Head of caudate nucleus (tissue), 42 donors: ENCODE measurements at places on chromosomes 6 and 20.
A peak's percentile ranks its signal among the peaks of the same experiment; 100 is the strongest.

DNA sequence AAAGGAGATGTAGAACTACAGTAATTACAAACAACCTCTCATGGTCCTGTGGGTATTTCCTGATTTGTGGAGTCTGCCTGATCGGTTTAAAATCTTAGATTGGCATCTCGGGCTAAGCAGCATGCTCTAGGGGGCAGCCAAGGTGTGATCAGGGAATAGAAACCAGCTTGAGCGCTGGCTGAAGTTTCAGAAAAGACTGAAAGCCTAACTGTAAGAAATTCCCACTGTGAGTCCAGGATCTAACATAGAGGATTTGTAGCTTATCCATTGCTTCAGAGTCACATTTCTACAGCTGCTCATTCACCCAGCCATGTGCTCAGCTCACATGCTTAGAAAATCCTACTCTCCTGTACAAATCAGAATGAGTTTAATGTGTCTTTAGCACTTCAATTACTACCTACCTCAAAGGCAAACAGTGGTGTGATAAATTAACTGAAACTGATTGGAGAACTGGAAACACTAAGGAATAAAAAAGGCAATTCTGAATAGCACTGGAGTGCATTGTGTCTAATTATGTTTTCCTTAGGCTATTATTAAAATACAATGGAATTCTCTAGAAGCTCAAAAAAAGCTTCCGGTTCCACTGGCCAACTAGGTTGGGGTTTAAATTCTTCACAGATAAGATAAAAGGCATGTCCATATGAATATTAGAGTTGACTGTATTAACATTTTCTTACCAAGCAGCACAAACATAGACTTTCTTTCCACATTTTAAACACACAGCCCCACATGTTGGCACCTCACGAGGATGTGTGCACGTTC is 73.8 kb upstream of the MPC1 start:
- peak; percentile 35 for DNase-seq

DNA sequence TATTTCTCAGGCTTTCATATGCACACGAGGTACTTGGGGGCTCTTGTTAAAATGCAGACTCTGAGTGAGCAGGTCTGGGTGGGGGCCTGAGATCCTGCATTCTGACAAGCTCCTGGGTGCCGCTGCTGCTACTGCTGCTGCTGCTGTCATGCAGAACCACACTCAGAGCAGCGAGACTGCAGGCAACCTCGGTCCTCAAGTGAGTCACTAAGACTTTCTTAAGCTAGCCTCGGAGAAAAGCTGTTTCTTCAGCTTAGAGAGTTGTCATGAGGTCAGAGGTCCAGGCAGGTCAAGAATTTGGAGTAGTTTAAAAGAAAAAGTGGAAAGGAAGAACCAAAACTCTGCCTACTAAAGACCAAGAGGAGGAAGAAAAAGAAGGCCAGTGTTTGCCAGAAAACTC is 92.9 kb downstream of the SPTLC3 start:
- DNase-seq: no peak

GRCh38 chr6:31734821-31735406 is 1.4 kb downstream of the CLIC1 start:
- DNase-seq: no peak

DNA sequence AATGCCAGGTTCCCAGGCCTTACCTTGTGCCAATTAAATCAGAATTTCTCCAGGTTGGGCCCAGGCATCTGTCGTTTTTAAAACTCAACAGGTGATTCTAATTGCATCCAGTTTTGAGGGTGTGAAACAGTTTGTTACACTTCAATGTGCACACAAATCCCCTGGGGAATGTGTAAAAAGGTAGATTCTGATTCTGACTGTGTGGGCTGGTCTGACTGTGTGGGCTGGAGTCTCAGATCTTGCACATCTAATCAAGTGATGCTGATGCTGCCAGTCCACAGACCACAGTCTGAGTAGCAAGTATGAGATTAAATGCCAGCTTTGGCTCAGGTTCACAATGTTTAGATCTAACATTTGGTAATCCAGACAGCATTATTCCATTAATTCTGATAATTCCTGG is 12.5 kb upstream of the ETV7 start:
- no peak for DNase-seq

DNA sequence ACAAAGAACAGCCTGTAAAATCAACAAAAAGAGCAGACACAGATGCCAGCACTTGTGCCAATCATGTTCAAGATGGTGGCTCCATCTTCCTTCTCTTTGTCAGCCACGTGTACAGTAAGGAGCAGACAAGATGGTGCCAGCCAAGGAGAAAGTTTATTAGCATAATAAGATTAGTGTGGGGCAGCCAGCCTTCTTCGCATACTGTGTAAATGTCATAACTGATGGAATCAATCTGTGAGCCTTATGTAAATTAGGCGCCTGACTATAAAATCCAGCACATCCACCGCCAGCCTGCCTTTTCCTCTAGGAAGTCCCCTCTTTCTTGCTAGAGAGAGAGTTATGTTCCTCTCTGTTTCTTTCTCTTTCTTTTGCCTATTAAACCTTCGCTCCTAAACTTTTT is 99.7 kb upstream of the RALGAPA2 start:
- no peak for DNase-seq

DNA sequence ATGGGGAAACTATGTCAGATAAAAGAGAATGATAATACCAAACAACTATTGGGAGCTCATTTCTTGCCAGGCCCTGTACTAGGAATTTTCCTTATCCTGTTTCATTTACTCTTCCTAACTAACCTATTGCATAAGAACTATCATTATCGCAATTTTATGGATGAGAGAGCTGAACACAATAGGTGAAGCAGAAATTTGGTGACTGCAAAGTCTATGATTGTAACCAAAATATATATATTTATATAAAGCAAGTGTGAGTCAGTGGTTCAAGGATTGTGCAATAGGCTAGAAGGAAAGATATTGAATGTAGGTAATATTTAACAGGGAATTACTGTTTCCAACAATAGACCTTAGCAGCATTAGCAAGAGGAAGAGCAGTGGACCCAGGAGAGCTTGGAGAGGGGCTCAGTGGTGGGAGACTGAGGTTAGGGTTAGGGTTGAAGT is 181.1 kb upstream of the TENT5A start:
- DNase-seq: no peak

- DNase-seq: peak; percentile 73
These were observed 999 bp downstream of the THBS2 start for GRCh38 chr6:169252505-169253189.

DNA sequence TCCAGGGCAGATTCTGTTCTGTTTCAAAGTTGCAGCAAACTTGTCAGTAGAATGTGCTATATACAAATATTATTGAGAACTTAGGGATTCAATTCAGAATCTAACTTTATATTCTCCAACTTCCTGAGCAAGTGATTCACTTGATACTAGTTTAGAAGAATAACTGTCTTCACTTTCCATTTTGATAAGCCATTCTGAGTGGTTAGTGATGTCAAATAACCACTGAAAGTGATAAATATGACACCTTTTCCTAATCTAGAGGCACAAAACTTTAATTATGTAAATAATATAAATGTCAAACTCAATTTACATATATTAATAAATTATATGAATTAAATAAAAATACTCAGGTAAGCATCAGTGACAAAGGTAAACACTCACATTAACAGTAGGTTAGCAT is 20.5 kb upstream of the SIM1 start:
- DNase-seq: no peak

- no peak for DNase-seq
These were observed 218.1 kb upstream of the SOX4 start for GRCh38 chr6:21375151-21376116.

GRCh38 chr20:32982617-32983458 is 21.4 kb downstream of the SUN5 start:
- peak; percentile 33 for DNase-seq

GRCh38 chr6:130730600-130730999 is 96.6 kb upstream of the SMLR1 start:
- DNase-seq: no peak

DNA sequence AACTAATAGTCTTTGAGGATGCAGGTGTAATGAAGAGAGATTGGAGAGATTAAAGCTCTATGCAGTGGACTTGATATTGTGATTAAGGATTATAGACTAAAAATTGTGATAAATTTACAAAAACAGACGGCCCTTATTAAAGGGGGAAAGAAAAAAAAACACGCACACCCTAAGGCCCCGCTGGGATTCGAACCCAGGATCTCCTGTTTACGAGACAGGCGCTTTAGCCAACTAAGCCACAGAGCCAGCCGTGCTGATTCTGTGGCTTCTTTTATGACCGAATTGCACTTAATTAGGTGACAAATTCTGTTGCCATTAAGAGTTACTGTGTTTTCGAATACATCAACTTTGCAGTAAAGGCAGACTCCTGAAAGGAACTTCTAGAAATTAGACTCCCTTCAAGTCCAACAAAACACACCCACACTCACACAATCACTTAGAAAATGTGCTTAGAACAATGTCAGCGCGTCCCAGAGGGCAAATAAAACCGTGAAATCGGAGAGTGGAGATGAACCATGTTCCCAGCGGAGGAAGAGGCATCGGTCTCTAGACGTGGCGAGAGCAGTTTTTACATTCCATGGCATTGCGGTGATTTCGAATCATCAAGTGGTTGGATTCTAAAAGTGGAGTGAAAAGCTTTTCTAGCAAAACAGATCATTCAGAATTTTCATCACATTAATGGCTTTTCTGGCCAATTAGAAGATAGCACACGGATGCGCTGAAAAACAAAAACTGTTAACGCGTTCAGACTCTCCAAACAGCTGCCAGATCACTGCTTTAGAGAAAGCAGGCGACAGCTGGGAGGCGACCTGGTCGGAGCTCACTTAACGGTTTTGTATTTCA is 122.6 kb downstream of the GPX5 start:
- peak; percentile 73 for DNase-seq

GRCh38 chr6:145138469-145139139 is 596.7 kb downstream of the EPM2A start:
- no peak for DNase-seq

GRCh38 chr6:4647414-4648365 is 128.5 kb upstream of the CDYL start:
- DNase-seq: peak; percentile 86

GRCh38 chr20:63246490-63247288 is 7.6 kb downstream of the NKAIN4 start:
- DNase-seq: no peak

- DNase-seq: no peak
These were observed 390.6 kb upstream of the MARCKS start for GRCh38 chr6:113466526-113466925.

DNA sequence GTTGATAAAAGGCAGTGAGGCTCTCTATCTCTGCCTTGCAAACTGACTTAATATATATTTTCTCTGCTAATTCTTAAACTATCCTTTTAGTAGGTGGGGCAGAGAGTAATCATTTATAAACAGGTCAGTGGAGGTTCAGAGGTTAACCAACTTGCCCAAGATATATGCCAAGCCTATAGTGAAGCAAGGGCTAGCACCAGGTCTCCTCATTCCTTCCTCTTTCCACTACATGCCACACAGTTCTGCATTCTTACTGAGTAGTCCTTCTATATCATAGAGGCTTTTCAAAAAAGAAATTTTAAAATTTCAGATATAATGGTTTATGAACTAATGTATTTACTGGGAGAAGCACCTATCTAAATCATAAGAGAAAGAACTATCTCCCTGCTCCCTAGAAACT is 8.5 kb downstream of the ARG1 start:
- DNase-seq: no peak
